Progenitor cell of endocrine pancreas (in vitro differentiated cells): ENCODE measurements at places on chromosomes 4 and X.

DNA sequence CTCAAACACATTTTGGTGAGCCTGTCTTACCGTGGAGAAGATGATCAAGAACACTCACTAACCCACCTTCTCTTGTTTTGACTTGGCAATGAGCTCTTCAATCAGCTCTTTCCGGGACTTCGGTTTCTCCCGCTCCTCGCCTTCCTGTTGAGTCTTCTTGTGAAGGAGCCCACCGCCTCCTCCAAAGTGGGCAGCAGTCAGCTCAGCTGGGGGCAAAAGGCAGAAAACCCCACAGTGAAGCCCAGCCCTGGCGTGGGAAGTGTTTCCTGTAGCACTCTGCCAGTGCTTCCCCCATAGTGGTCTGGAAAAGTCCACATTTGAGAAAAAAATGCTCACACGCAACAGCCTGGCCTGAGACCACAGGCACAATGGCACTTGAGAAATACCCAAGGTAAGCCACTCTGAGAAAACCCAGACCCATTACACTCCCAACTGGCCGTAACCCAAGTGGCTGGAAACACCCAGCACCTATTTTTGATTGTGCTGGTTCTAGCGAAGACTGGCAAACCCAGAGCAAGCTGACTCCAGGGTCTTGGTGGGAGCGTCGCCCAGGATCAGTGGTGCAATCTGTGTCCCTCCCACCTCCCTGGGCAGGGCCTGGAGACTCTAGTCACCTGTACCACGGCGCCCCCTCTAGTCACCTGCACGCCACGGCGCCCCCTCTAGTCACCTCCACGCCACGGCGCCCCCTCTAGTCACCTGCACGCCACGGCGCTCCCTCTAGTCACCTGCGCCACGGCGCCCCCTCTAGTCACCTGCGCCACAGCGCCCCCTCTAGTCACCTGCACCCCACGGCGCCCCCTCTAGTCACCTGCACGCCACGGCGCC is 8.6 kb downstream of the NOP14 start:
- no peak for DNase-seq

DNA sequence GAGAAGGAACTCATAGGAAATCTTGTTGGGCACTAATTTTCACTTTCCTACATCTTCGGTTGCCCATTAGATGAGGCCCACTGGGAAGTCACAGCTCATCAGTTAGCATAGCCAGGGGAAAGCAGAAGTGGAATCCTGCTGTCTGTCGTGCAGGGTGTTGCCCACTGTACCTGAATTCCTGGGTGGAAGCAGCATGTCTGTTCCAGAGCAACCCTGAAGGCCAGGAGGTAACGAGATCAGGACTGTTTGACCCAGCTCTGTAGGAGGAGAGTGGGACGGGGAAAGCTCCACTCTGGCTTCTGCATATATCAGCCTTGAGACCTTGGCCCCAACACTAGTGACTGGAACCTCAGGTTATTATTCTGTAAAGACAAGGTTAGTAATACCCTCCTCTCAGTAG is 296.1 kb downstream of the EVC2 start:
- no peak for DNase-seq

GRCh38 chr4:77790146-77790545 is 29.0 kb downstream of the CNOT6L start:
- no peak for DNase-seq

DNA sequence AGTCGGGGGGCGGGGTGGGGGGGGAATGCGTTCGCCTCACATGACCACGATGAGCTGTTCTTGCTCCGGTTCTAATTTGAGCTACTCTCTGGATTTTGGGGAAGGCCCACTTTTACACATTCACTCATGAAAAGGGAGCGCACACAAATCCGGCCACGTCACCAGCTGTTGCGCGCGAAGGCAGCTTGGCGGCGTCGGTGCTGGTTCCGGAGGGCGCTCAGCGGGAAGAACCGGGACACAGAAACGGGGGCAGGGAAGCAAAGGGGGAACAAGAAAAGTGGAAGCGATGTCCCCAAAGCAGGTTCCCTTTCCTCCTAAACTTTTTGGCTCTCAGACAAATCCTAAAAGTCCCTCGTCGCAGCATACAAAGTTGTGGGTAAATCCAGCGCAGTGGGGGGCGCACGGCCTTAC is 605 bp downstream of the ANXA5 start:
- peak; percentile 10 for DNase-seq

DNA sequence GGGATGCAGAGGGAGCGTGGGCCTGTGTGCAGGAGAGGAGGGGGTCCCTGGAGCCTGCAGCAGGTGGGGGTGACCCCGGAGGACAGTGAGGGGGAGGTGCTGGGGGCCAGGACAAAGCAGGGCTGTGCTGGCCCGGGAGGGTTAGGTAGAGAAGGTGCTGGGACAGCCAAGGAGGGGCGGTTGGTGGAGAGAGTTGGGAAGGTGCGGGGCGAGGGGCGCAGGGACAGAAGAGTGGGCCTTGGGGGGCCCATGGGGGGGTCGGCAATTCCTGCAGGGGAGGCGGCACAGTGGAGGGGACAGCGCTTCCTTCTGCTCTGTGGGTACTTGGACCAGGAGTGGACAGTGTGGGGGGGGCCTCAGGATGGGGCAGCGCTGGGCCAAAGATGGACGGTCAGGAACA is 32.5 kb downstream of the LRPAP1 start:
- DNase-seq = no peak

DNA sequence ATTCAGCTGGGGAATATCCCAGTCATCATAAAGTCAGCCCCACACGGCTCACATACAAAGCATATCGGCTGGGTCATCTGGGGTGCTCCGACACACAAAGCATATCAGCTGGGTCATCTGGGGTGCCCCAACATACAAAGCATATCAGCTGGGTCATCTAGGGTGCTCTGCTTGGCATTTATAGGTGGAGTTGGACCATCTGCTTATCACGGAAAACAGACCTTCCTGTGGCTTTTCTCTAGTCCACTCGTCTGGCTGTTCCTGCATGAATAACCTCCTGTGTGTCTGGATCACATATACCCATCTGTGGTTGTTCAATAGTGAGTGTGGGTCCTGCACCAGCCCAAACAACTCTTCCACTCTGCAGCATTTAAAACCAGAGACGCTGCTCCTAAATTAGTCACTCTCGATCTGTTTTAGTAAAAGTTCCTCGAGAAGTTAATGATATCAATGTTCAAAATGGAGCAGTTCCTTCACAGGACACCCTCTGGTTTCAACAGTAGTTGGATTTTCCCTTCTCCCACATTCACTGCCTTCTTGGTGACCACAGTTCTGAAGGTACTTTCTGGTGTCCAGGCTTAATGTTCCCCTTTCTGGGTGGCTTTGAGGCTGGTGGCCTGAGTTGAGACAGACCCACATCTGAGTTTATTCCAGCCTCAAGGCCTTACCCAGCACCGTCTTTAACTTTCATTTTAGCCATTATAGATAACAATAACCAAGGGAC is 70.0 kb upstream of the FRG1 start:
- DNase-seq = no peak

DNA sequence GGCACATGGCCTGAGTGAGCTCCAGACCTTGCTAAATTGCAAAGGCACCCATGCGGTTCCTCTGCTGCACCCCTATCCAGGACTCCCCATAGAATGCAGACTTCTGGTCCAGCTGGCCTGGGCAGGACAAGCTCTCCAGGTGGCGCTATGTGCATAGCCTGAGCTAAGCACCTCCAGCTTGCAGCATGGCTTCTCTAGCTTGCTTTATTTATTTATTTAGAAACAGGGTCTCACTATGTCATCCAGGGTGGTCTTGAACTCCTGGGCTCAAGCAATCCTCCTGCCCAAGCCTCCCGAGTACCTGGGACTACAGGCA is 5.5 kb upstream of the WFS1 start:
- no peak for DNase-seq

DNA sequence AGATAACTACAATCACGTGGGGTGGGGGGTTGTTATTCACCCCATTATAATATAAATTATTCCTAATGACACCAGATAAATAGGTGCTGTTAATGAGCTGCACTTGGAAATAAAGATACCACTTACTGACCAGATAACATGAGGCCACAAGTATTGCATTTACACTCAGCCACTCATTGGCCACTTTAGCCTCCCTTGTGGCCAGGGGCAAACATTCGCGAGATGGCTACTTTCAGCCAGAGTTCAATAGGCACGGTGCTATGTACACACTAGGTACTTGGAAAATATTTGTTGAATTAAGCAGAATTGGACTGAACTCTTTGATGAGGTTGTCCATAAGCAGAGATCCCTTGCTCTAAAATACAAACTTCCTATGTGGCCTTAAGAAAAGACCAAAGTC is 713.7 kb upstream of the TENM3 start:
- no peak for DNase-seq

DNA sequence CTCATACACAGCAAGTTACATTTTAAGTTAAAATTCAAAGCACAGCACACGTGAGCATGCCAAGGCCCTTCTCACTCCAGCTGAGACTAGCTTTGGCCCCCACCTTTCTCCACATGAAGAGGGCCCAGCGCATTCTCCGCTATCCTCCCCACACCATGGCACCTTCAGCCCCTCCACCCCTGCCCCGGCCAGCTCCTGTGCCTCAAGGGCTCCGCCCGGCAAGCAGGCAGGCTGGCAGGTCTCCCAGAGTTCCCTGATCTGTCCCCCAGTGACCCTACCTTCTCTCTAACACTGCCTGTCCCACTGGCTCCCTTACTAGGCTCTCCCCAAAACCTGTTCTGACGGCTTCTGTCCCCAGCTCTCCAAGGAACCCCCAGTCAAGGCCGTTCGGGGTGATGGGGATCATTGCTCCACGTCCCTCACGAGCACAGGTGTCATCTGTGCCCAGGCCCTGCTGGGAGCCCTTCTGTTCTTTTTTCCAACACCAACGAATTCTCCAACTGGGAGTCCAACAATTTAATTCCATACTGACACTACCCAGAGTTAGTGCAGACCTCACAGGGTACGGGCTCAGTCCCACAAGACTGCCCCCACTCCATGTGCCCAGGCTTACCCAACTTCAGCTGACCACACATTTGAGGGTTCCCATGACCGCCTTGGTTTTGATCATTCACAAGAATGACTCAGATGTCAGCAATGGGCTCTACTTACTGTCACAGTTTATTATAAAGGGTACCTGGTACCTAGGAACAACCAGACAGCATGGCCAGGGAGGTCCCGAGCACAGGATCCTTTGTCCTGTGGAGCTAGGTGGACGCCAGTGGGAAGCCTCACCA is 4.2 kb downstream of the LETM1 start:
- DNase-seq = no peak

DNA sequence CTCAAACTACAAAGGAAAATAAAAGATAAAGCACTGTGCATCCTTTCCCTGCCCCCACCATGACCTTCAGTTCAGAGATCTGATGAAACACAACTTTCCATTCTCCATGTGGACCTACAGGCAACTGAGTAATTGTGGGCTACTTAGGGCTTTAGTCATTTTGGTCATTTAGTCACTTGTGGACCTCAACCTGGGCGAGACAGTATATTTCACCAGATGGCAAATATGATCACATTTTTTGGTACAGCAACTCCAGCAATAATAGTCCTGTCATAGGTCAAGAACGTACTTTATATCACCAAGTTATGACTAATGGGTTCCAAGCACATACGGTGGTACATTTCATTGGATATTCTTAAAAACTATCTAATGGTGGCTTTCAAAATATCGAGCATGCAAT is 141.2 kb downstream of the PDGFC start:
- no peak for DNase-seq

DNA sequence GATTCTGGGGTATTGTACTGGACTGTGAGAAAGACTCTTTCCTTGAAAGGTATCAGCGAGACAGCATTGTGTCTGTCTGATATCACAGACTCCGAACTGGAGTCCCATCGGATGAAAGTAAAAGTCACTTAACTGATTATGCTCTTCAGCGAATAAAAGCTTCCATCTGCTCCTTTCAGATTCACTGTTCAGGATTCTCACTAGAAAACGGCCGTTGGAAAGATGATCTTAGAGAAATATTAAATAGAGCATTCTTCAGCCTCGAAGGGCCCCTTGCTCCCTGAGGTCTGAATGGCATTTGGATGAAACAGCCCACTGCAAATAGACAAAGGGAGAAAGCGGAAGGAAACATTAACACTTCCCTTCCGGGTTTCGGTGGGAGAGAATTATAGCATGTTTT is 416.2 kb upstream of the PRKX start:
- no peak for DNase-seq

- no peak for DNase-seq
Observed at GRCh38 chr4:76305033-76305687, 1.4 kb upstream of the STBD1 start.
